ENCODE measurements at places on chromosomes 6 and 20. TPM values are rescaled to one million over a fixed set of nuclear protein-coding genes. Genes with fewer than 3 reads are reported as not detected.

The CSTF1 gene
- total RNA-seq, result 16.8 TPM

The ZNF391 gene
- total RNA-seq, result 0.51 TPM

The NFATC2 gene
- total RNA-seq, result 2.0 TPM

The ZNF831 gene
- 0.08 TPM for total RNA-seq

The LINC00237 gene
- total RNA-seq, result not detected

The KCNQ5 gene
- total RNA-seq, result not detected

The PTK6 gene
- 0.13 TPM for total RNA-seq

The BMP6 gene
- 2.6 TPM for total RNA-seq

The TGM3 gene
- not detected for total RNA-seq

The CST5 gene
- total RNA-seq, result not detected

The PPP1R3G gene
- total RNA-seq, result 14.2 TPM

The GTF2H4 gene
- 23.6 TPM for total RNA-seq

The RAMACL gene
- total RNA-seq, result 1.3 TPM

The CAGE1 gene
- not detected for total RNA-seq

The RBPJL gene
- total RNA-seq, result not detected

The CCN5 gene
- 15.8 TPM for total RNA-seq

The HLA-DPB1 gene
- total RNA-seq, result 29.8 TPM

The WFDC10B gene
- not detected for total RNA-seq

The MATN4 gene
- not detected for total RNA-seq

The MCCD1 gene
- not detected for total RNA-seq

The HSF2 gene
- 19.5 TPM for total RNA-seq

The SLX4IP gene
- 2.6 TPM for total RNA-seq

The KCNK15 gene
- 0.19 TPM for total RNA-seq

The HNF4A gene
- not detected for total RNA-seq

The SSTR4 gene
- not detected for total RNA-seq

The EYA2 gene
- total RNA-seq, result 0.65 TPM

The ATP9A gene
- total RNA-seq, result 18.0 TPM

The RBM24 gene
- total RNA-seq, result 187 TPM

The PCMTD2 gene
- total RNA-seq, result 81.9 TPM

The BPIFB4 gene
- not detected for total RNA-seq

The YWHAB gene
- total RNA-seq, result 96.3 TPM

The THBD gene
- 11.8 TPM for total RNA-seq

The MCHR2 gene
- total RNA-seq, result not detected

The PDE7B gene
- total RNA-seq, result 18.6 TPM

The SIRPB1 gene
- 0.35 TPM for total RNA-seq

The ZBTB12 gene
- total RNA-seq, result 3.1 TPM

The CDSN gene
- total RNA-seq, result not detected

The ARFGEF3 gene
- total RNA-seq, result 0.86 TPM

The FRK gene
- total RNA-seq, result 7.5 TPM

The BPIFB2 gene
- not detected for total RNA-seq
